ENCODE measurements at places on chromosomes 13 and 19.
A peak's percentile ranks its signal among the peaks of the same experiment; 100 is the strongest.

- no peak for DNase-seq
Observed at GRCh38 chr13:44340508-44340907, 33.1 kb upstream of the SERP2 start.

- no peak for DNase-seq
Observed at GRCh38 chr19:34118879-34119748, 53.2 kb upstream of the LSM14A start.

- no peak for DNase-seq
Observed at GRCh38 chr13:109255141-109255856, 531.1 kb downstream of the IRS2 start.

DNA sequence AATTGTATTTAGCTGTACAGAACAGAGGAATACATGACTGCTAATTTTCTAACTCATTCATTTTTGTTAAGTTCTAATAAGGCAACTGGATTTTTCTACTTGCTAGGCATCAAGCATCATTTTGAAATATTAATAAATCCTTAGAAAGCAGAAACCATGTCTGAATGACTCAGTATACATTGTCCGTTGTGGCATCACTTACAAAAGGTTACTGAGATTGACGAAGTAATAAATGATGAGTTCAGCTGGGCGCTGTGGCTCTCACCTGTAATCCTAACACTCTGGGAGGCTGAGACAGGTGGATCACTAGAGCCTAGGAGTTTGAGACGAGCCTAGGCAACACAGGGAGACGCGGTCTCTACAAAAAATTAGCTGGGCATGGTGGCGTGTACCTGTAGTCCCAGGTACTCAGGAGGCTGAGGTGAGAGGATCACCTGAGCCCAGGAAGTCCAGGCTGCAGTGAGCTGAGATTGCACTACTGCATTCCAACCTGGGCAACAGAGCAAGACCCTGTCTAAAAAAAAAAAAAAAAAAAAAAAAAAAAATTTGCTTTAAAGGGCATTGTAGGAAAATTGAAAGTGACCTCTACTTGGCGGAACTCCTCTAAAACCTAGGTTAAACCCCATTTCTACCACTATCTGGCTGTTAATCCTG, 36.6 kb downstream of the LHFPL6 start:
- DNase-seq: no peak

DNA sequence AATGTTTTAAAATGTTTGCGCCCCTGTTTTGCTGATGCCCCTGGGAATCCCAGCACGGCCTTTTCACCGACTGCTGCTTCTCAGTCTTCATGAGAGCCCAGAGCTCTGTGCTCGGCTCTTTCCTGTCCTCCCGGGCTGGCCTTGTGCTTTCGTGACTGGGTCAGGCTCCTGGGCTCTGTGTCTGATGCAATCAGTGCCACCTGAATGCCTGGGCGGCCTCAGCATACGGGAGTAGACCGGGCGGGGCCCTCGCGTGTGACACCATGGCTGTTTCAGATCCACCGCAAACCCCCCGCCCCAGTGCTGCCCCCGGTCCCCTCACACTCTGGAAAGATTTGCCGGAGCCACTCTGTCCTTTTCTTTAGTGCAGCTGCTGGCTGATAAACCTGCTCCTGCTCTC, 21.4 kb downstream of the PABPC3 start:
- DNase-seq: no peak

- DNase-seq: peak; percentile 48
Observed at GRCh38 chr19:41882568-41883462, at the start of gene ARHGEF1. ARHGEF1 (plus strand) TSS chr19:41883184; CDS start chr19:41888083, 4,899 bp downstream.

DNA sequence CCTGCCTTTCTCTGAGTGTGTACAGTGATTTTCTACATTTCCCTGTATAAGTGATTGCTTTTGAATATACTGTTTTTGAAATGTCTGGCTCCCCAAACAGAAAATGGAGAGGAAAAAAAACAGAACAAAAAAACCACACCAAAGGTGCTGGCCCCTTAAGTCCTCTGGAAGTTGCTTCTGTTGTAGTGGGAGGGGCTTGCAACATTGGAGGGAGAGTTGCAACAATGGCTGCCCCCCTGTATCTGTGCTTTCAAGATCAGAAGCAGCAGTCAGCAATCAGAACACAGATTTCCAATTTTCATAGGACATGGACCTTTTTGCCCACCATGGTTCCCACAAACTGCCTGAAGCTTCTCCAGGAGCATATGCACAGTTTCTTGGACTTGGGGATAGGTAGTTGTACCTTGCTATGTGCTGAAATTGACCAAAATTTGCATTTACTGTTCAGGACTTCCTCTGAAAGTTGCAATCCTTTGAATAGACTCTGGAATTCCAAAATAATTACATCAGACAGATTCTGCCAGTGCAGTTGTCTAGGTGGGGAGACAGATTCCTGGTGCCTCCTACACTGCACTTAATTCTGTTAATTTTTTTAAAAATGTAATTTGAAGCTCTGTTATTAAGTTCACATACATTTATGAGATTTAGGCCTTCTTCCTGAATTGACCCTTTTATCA, 13.8 kb downstream of the BIVM start:
- no peak for DNase-seq

DNA sequence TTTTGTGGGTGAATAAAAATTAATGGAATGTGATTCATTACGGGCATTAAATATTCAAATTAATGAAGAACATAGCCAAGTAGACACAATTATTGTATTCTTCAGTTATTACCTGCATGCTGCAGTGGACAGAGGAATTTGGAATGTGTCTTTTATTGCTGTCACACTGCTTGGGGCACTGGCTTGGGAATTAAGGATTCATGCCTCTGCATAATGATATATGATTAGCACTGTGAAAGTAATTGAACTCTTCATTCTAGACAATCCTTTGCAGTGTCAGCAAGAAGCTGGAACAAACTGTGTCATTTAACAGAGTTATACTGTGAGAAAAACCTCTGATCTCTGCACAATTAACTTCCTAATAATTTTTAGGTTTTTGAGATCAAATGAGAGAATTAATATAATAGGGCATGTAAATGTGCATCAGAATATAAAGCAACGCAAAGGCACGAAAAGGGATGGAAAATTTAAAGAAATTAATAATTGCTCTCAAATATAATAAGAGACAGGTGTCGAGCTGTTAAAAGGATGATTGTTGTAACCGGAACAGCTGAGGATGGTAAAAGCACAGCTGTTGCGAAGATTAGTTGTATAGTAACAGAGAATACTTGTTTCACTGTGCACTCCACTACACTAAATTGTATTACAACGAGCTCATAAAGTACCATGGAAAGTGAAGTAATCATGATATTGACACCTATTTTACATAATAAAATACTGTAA, 235.1 kb upstream of the MIR17HG start:
- no peak for DNase-seq

DNA sequence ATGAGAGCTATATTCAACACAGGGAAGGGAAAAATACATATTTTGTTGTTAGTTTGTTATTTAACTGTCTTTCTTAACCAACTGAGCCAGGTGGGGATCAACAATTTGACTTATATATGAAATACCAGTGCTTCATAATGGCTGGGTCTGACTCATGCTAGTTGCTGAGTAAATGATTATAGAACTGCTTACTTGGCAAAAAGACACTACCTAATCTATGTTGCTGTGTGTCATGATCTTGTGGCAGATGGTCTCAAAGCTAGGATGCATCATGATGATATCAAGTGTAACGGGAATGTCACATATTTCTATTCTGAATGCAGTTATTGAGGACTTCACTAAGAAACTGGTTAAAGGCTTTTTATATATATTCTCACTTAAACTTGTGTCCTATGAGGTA, 727.4 kb upstream of the SLITRK1 start:
- DNase-seq: no peak

DNA sequence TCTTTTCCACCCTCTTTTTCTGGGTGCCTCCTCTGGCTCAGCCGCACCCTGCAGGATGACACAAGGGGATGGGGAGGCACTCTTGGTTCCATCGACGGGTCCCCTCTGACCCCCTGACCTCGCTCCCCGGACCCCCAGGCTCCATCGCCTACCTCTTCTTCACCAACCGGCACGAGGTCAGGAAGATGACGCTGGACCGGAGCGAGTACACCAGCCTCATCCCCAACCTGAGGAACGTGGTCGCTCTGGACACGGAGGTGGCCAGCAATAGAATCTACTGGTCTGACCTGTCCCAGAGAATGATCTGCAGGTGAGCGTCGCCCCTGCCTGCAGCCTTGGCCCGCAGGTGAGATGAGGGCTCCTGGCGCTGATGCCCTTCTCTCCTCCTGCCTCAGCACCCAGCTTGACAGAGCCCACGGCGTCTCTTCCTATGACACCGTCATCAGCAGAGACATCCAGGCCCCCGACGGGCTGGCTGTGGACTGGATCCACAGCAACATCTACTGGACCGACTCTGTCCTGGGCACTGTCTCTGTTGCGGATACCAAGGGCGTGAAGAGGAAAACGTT, 24.0 kb downstream of the LDLR start:
- DNase-seq: no peak
